ENCODE measurements at places on chromosomes 12 and 14.
A peak's percentile ranks its signal among the peaks of the same experiment; 100 is the strongest.

DNA sequence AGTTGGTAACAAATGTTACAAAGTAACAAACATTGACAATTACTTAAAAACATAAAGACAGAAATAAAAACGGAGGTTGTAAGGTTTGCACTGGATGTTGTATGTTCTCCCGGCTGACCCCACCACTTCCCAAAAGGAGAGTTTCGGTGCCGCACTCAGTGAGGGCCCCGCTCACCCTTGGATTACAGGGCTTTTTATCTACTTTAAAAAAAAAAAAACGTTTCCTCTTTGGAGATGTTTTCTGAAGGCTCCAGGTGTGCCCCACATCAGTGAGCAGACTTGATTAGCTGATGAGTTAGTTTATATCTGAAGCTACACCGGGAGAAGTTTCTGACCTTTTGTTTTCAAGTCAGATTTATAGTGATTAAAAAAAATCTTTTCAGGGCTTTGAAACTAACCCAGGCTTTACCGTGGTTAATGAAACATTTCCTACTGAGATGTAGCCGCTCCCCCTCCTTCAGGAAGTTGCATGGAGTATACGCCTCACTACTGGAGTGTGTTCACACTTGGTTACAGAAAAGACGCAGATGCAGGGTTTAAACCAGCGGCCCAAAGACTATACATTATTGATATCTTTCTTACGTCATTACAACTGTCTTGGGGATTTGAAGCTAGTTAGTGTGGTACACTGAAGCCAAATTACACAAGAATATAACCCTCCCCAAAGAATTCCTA, 38.0 kb upstream of the BCL7A start:
- no peak for DNase-seq

- DNase-seq, result no peak
Measured at GRCh38 chr14:67852926-67853604, 33.5 kb downstream of the RAD51B start.

GRCh38 chr14:51248016-51248987, 8.3 kb downstream of the TMX1 start:
- DNase-seq, result no peak

DNA sequence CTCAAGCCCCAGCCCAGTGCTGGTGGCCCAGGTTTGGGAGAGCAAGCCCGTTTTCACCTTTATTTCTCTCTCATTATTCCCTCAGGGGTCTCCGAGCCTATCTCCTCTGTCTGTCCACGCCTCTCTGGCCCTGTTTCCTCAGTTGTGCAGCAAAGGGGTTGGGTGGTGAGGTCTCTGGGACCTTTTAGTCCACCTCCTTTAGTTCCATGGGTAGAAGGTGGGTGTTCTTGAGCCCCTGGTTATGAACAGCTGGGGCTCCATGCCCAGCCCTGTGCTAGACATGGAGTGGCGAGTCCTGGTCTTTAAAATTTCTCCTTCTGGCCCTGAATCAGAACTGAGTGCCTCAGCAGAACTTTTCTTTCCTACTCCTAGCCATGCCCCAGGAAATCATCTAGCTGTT, 1.3 kb upstream of the NGB start:
- DNase-seq, result no peak

- no peak for DNase-seq
Measured at GRCh38 chr14:75280831-75281653, 2.4 kb downstream of the FOS start.

DNA sequence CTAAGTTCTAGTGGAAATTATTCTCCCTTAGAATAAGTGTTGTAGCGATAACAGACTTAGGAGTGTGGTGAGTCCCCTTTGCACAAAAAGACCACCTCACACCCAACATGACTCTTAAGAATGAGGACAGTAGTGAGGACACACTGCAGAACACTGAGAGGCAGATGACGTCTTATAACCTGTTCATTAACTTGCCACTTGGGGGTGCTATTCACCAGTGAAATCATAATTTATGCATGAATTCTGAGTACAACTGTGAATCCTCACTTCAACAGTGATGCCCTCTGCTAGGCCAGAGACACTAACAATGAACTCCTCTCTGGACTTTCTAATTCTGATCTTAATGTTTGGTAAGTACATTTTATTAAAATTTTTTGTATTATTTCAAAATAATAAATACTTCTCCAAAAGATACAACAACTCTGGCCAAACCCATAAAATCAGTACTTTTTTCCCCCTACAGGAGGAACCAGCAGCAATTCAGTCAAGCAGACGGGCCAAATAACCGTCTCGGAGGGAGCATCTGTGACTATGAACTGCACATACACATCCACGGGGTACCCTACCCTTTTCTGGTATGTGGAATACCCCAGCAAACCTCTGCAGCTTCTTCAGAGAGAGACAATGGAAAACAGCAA, 274.7 kb downstream of the DAD1 start:
- DNase-seq, result no peak

- DNase-seq, result peak; percentile 65
Measured at GRCh38 chr12:112937741-112938719, at the start of gene OAS3. Gene OAS3, plus strand, starts transcription at chr12:112938474. Its CDS starts 57 bp downstream, at chr12:112938531.

DNA sequence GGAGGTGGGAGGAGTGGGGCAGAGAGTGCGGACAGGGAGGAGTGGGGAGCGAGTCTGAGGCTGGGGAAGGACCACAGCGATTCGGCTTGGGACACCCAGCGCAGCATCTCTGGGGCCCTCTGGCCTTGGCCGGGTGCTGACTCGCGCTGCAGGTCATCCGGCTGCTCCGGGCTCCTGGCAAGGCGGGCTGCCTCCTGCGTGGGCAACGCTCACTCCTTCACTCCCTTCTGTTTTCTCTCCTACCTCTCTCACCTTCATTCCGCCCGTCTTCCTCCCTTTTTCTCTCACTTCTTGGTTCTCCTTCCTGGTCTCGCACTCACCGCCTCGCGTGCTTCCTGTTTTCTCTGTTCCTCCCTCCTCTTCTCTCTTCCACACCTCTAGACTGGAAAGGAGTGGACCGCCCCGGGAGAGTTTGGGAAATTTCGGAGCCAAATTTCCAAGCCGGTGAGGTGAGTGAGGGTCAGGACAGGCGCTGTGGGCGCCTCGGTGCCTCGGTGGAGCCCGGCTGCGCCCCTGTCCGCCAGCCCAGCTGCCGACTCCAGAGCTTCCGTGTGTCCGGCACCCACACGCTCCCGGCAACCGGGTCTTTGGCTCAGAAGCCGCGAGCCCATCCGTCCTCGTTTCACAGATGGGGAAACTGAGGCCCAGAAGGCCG, 86.7 kb downstream of the B4GALNT3 start:
- no peak for DNase-seq

- DNase-seq, result no peak
Measured at GRCh38 chr12:50971946-50972345, 19.6 kb downstream of the HIGD1C start.

GRCh38 chr12:51700887-51701286, 109.9 kb downstream of the SCN8A start:
- DNase-seq, result no peak

- no peak for DNase-seq
Measured at GRCh38 chr12:49872381-49872780, 29.5 kb upstream of the BCDIN3D start.

- DNase-seq, result peak; percentile 41
Measured at GRCh38 chr12:57124261-57124877, 3.9 kb upstream of the LRP1 start.

Data from stimulated activated CD8-positive, alpha-beta memory T cell treated with anti-CD3 and anti-CD28 coated beads, Interleukin-12 subunit alpha, Interleukin-12 subunit beta, amount 100 ng/mL, for 4 hours (primary cell).